ENCODE measurements at places on chromosomes 4 and X. TPM values are rescaled to one million over a fixed set of nuclear protein-coding genes. Genes with fewer than 3 reads are reported as not detected.
A peak's percentile ranks its signal among the peaks of the same experiment; 100 is the strongest.

Gene CYSLTR1
- 1.2 TPM for total RNA-seq

DNA sequence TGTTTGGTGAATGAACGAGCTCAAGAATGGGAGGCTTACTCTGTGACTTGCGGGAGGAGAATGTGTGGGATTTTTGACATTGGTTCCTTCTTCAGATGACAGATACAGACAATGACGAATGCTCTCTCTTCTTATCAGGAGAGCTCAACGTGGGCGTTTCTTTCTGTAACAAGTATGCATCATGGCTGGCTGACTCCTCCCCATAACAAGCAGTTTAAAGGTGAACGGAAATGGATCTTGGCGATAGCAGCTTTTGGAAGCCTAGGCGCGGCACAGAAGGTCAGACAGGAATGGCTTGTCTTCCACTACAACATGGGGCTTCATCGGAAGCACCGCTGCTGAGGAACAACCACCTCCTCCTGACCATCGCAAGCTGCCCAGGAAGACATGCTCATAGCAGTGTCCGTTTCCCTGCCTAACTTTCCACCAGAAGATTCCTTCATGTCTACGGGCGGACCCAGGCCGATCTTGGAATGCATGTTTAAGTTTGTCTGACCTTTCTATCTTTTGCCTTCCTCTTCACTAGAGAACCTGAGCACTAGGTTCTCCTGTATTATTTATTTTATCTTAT, 18.3 kb upstream of the ACSL1 start:
- no peaks in the 10 kb centered on the region for H3K27me3 ChIP-seq
- no peaks in the 10 kb centered on the region for H3K4me1 ChIP-seq
- no peak for DNase-seq

DNA sequence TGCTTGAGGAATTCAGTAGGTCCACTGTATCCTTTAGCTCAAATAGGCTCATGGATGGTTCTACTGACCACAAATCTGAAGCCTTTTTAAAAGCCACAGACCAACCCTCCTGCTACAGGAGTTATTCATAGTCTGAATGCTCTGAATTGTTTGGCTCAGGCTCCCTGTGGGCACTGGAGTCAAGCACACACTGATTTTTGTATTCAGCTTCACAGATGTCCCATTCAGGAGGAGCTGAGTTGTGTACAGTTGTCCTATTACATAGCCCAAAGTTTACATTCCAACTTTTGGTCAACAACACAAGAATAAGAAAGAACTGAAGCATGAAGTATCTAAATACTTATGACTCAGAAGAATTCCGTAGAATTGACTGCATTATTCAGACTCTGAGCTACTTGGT, 243.9 kb downstream of the UNC5C start:
- no peaks in the 10 kb centered on the region for H3K27me3 ChIP-seq
- peaks cover 18% of the 10 kb centered on the region for H3K4me1 ChIP-seq
- DNase-seq: no peak
- peak overlapping the region; percentile 42 for H3K27ac ChIP-seq
- no peak overlapping the region for H3K4me3 ChIP-seq

Gene RHOH
- total RNA-seq: 0.41 TPM

GRCh38 chr4:6909113-6909969, at the start of gene TBC1D14:
Gene TBC1D14, plus strand, starts transcription at chr4:6909826. Its CDS starts 13,564 bp downstream, at chr4:6923390.
- no peaks in the 10 kb centered on the region for H3K36me3 ChIP-seq
- peak; percentile 89 for DNase-seq
- peaks cover 15% of the 10 kb centered on the region for H3K27me3 ChIP-seq
- peak within 1 kb of the TSS; percentile 100 for H3K27ac ChIP-seq

Measured in left ventricle myocardium inferior (tissue), 1 donor.